ENCODE measurements at places on chromosomes 1 and 21.

DNA sequence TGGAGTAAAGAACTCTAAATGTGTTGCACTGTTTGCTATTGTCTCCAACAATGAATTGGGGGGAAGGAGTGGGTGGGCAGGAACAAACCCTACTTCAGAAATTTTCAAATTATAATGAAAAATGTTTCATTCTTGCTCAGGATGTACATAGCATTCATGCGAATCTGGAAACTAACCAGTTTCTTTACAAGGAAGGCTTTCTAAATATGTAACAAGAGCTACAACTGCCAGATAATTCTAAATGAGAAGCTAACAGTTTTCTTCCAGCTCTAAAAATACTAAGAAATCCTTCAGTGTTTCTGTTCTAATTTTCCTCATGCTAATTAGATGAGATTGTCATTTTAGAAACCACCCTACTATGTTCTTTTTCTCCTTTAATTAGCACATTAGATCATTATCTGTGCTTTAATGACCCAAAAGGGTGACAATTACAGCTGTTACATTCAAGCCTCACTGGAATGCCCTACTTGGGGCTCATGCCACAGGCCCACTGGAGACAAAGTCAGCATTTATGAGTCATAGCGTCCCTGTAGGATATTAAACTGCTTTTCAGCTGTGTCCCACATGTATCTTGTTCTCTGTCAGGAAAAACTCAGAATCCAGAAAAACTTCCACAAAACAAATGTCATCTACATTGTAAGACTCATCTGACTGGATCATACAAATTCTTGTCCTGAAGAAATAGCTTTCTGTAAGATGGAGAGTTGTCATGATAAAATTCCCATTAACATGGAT is 804.6 kb upstream of the CXADR start:
- no peak for DNase-seq

DNA sequence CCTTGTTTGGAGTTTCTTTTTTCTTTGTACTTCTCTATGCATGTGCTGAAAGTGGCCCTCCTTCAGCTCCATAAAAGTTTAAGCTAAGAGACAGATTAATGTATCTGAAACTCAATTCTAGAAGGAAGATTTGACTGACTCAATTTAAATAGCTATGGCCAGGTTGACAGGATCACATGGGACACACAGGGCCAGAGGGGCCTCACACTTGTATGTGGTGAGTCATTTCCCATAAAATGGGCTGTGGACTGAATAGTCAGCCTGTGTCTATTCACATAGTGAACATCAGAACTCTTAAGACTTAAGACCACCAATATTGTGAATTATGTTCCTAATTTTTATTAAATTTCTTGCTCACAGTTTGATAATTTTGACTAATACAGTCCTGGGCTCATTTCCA is 45.7 kb upstream of the DEPDC1 start:
- DNase-seq, result no peak

GRCh38 chr1:26162220-26162709 is 3.4 kb downstream of the FAM110D start:
- DNase-seq, result no peak

DNA sequence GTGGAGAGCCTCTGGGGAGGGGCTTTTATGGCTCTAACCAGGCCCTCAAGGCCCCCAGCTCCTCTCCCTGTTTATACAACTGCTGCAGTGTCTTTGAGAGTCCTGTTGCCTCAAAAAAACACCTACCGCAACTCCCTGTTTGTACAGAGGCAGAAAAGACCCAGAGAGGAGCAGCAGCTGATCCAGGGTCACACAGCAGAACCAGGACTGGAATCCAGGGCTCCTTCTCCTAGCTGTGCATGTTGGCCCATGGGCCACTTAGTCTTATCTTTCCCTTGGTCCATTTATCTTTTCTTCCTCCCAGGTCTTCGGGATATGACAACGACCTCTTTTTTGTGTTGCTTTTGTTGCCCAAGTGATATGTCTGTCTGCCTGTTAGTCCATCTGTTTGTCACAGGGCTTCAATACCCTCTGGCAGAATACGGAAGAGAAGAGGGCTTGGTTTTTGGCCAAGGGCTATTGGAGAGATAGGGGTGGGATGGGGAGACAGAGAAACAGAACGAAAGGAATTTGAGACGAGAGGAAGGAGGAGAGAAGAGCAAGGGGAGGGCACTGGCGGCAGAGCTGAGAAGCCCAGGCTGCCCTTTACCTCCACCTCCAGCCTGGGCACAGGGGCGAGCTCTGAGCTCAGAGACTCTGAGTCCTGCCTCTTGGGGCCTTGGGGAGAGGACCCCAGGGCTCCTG is 33.5 kb upstream of the WASF2 start:
- DNase-seq, result no peak

DNA sequence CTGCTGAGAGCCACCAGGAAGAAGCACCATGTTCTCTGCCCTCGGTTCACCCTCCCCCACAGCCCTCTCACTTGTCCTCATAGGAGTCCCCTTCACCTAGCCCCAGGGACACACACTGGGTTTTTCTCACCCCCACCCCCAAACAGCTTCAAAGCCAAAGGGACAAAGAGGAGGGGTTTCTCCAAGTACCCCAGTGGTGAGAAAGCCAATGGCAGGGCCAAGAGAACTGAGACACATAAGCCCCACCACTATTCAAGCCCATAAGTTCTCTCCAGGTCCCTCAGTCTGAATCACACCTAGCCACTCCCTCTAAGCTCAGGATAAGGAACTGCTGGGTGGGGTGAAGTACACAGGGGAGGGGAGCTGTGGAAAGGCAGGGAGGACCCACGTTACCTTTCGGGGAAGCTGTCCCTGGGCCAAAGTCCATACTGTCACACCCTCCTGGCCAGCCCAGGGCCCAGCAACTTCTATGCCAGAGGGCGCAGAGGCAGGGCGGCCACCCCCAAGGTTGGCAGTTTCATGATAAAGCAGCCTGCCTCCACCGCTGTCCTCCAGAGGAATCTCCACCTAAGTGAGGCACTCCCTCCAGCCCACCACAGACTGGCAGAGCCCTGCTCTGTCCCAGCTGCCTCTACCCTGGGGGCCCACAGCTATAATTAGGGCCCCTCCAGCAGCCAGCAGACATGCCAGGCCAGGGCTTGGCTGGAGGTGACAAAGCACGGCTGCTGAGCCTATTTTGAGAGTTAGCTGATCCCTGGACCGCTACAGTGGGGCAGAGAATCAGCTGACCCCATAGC is 39.0 kb upstream of the PPP1R15B start:
- no peak for DNase-seq

DNA sequence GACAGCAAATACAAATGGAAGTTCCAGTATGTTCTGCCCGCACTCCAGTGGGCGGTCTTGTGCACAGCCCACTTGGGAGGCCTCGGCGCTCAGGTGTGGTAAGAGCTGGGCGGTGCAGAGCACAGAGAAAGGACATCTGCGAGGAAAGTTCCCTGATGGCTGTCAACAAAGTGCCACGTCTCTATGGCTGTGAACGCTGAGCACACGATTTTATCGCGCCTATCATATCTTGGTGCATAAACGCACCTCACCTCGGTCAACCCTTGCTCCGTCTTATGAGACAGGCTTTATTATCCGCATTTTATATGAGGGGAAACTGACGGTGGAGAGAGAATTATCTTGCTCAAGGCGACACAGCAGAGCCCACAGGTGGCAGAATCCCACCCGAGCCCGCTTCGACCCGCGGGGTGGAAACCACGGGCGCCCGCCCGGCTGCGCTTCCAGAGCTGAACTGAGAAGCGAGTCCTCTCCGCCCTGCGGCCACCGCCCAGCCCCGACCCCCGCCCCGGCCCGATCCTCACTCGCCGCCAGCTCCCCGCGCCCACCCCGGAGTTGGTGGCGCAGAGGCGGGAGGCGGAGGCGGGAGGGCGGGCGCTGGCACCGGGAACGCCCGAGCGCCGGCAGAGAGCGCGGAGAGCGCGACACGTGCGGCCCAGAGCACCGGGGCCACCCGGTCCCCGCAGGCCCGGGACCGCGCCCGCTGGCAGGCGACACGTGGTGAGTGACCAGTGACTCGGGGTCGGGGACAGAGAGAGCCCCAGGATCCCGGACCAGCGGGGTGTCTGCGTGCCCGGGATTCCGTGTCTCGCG is at the start of gene IL12RB2:
Gene IL12RB2 (plus strand): TSS at position 623 of the 810 bp plus-strand sequence. CDS start 12,496 bp downstream, outside the sequence.
- peak; percentile 21 for DNase-seq

DNA sequence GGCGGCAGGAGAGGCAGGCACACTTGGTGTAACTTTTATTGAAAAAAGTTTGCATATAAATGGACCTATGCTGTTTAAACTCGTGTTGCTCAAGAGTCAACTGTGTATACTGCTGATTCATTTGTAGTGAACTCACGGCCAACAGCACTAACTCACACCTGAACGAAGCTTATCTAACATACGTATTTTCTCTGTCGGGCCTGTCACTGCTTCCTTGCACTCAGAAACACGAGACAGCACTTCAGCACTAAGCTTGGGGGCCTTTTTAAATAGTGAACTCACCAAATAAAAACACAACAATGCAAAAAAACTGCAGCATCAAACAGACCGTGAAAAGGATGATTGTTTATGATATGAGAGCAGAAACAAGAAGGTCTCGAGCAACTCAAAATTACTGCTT is 58.9 kb upstream of the NEK2 start:
- no peak for DNase-seq

- no peak for DNase-seq
Observed at GRCh38 chr1:14094611-14095400, 394.8 kb downstream of the PRDM2 start.

DNA sequence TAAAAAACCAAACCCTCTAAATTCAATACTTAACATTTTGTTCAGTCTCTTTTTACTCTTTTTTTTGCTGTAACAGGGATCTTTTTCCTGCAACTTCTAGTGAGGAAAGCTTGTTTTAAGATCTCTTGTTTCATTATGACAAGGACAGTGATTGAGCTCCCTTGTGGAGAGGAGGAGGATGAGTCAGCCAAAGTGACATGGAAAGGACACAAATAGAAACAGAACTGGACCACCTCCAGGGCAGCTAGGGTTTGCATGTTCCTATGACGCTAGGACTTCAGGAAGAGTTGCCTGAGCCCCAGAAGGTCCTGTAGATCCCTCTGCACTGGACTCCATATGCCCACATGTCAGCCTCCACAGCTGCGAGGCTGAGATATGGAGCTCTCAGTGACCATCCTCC is 212.6 kb upstream of the FAM78B start:
- no peak for DNase-seq

GRCh38 chr1:25809283-25809926 is 9.4 kb downstream of the SELENON start:
- DNase-seq, result no peak

GRCh38 chr21:38183961-38184360 is 72.8 kb upstream of the KCNJ15 start:
- no peak for DNase-seq

DNA sequence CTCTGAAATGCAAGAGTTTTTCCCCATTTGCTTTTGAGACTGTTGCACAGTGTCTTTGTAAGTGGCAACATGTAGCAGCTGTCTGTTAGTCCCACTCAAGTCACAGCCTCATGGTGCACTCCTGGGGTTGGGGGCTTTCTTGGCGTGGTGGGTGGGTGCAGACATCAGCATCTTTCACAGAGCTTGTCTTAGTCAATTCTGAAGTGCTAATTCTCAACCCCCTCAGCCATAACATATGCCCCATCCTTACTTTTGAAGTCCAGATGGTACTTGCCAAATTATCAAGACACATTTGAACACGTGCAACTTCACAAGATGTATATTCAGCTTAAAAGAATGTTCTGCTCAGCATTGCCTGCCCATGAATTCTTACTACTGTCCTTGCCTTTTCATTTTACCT is 87.1 kb downstream of the VCAM1 start:
- DNase-seq, result no peak

DNA sequence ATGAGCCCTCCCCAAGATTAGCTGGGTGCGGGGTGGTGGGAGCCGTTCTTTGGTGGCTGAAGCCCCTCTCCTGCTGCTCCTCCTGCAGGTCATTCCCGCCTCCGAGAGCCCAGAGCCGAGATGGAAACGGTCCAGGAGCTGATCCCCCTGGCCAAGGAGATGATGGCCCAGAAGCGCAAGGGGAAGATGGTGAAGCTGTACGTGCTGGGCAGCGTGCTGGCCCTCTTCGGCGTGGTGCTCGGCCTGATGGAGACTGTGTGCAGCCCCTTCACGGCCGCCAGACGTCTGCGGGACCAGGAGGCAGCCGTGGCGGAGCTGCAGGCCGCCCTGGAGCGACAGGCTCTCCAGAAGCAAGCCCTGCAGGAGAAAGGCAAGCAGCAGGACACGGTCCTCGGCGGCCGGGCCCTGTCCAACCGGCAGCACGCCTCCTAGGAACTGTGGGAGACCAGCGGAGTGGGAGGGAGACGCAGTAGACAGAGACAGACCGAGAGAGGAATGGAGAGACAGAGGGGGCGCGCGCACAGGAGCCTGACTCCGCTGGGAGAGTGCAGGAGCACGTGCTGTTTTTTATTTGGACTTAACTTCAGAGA is 448 bp downstream of the G0S2 start:
- no peak for DNase-seq

DNA sequence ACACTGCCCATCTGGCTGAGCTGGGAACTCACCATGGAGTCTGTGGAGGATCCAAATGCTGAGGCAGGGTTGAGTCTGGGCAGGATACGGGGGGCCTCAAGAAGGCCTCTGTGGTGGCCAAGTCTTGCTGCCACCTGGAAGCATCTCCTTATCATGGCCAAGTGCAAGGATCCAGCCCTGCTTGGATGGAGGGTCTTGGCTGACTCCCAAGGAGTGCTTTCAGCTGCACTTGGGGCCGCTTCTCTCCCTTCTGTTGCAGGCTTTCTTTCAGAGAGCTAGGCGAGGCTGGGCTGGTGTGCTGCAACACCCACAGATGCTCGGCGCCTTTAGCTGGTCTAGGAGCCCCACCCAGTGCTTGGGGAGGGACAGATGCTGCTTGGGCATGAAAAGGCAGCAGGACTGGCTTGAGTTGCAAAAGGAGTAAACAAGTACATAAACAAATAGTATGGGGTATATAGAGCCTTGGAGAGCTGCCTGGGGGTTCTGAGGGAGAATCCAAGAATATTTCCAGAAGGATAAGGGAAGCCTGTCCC is at the start of gene THEM5:
Gene THEM5 (minus strand): TSS at position 302 of the 533 bp plus-strand sequence. CDS start 147 bp downstream, at position 155.
- DNase-seq, result no peak

- DNase-seq, result no peak
Observed at GRCh38 chr1:207952617-207953542, 42.0 kb upstream of the CD34 start.

- DNase-seq, result no peak
Observed at GRCh38 chr1:6435129-6435528, 10.6 kb downstream of the ESPN start.

- no peak for DNase-seq
Observed at GRCh38 chr1:116540088-116540487, 30.7 kb downstream of the CD58 start.

DNA sequence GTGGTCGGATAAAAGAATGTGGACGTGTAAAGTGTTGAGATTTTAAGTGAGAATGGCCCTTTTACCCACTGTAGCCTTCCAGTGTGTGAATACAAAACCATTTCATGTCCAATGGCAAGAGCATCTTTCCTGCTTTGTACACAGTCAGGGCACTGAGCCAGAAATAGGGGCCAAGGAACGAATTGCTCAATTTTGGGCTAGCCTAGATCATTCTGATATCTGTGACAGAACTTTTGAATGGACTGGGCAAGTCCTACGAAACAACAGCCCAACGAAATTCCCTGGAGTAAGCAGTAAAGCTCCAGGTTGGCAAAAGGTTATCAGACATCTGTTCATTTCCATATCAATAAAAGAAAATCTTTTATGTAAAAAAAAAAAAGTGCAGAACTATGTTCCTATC is 5.5 kb downstream of the KIF26B start:
- no peak for DNase-seq

Measured in stimulated activated CD8-positive, alpha-beta memory T cell treated with anti-CD3 and anti-CD28 coated beads, Interleukin-12 subunit alpha, Interleukin-12 subunit beta, amount 100 ng/mL, for 4 hours (primary cell).